ENCODE measurements at places on chromosomes 1 and 21. TPM values are rescaled to one million over a fixed set of nuclear protein-coding genes. Genes with fewer than 3 reads are reported as not detected.

DNA sequence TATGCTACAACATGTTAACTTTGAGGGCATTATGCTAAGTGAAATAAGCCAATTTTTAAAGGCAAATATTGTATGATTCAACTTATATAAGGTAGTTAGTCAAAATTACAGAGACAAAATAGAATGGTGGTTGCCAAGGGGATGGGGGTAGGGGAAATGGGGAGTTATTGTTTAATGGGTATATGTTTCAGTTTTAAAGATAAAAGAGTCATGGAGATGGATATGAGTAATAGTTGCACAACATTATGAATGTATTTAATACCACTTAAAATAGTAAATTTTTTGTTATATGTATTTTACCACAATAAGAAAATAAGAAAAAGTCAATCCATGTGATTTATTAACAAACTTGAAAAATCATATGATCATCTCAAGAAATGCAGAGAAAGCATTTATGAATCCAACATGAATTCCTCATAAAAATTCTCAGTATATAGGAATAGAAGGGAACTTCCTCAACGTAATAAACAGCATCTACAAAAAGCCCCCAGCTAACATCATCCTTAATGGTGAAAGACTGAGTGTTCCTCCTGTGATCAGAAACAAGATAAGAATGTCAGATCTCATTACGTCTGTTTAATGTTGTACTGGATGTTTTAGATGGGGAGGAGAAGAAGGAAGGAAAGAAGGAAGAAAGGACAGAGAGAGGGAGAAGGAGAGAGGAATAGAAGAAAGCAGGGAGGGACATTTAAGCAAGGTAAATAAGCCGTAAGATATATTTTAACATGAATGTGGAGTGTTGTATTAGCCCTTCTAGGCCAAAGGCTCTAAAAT lies 6.7 kb upstream of the TSEN15 start:
- no peak for DNase-seq

Gene F11R
- 48.5 TPM for total RNA-seq

DNA sequence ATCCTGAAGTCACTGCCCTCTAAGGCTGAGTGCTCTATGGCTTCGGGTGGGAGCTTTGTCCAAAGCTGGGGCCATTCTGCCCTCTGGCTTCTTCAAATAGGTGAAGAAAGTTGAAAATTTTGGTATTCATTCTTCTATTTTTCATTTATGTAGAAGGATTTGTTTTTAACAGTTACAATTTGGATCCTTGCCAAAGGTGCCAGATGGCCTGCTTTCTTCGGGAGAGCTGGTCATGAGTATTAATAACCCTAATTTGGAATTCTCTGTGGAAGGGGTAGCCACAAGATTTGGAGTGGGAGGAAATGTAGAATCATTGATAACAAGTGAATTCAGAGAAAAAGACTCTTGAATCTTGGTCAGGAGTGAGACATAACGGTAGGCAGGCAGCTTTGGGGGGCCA lies 370.4 kb upstream of the ST6GALNAC5 start:
- no peak for DNase-seq

DNA sequence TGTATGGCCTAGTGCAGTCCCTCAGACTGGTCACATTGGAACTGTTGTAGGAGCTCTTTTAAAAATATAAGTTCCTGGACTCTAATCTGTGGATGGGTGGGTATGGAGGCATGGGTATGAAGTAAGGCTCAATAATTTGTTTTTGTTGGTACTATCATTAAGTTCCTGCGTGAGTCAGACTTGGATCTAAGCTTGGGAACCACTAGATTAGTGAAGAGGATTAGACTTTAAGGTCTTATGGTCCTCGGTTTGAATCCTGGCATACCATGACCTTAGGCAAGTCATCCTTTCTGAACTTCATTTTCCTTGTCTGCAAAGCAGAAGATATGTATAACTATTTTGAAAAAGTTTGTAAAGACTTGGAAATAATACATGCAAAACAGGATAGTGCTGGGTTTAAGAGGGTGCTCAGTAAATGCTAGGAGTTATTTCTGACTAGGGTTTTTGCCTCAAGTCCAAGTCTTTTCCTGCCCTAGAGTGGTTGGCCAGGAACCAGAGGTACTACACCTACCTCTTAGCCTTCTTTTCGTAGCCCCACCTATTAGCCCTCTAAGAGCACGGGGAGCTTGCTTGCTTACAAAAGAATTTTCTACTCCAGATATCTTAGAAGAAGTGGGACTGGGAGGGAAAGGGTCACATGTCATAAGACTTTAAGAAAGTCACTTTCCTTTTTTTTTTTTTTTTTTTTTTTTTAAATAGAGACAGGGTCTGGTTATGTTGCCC lies 38.6 kb upstream of the METTL18 start:
- no peak for DNase-seq

Gene CLDN17
- not detected for total RNA-seq

GRCh38 chr1:154448331-154448811 lies 43.2 kb downstream of the IL6R start:
- DNase-seq: no peak
